ENCODE measurements at places on chromosomes 4 and X. TPM values are rescaled to one million over a fixed set of nuclear protein-coding genes. Genes with fewer than 3 reads are reported as not detected.

The FAM47A gene
- not detected for total RNA-seq

GRCh38 chr4:33890841-33891240 lies 2353.5 kb downstream of the ARAP2 start:
- no peaks in the 10 kb centered on the region for H3K36me3 ChIP-seq
- H3K4me3 ChIP-seq: no peak overlapping the region
- H3K27me3 ChIP-seq: no peaks in the 10 kb centered on the region
- no peak for DNase-seq
- no peaks in the 10 kb centered on the region for H3K4me1 ChIP-seq
- no peak overlapping the region for H3K27ac ChIP-seq

DNA sequence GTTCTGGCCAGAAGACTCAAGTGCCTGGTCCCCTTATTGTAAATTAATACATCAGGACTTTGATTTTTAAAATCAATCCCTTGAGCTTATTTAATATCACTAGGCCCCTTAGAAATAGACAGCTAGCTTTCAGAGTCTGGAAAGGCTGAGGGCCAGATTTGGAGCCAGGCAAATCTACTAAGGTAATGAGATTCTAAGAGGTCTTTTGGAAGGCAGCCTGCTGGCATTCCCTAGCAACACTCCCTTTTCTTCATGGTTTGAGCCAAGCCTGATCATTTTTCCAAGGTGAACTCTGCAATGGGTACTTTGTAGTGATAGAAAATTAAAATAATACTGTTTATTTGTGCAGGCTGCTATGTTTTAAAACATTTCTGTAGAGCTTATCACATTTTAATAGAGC lies 378.5 kb downstream of the FAT4 start:
- H3K36me3 ChIP-seq: no peaks in the 10 kb centered on the region
- H3K27me3 ChIP-seq: no peaks in the 10 kb centered on the region
- no peaks in the 10 kb centered on the region for H3K4me1 ChIP-seq
- no peak overlapping the region for H3K27ac ChIP-seq

DNA sequence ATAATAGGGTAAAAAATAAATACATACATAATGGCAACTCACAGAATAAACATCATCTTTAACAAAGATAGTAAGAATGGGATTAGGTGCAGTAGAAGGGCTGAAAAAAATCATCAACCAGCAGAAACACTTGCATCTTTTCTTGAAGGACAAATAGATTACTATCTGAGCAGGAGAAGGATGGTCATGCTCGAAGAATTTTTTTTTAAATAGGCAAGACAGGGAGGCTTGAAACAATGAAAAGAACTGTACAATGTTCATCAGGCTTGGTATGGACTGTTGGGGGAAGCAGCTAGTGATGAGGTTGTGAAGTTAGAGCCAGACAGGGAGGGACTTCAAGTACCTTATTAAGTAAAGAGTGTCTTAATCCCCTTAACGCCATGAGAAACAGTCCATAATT lies 167.4 kb upstream of the LDB2 start:
- no peak for DNase-seq
- H3K27me3 ChIP-seq: peaks cover 2% of the 10 kb centered on the region
- no peaks in the 10 kb centered on the region for H3K4me1 ChIP-seq
- H3K36me3 ChIP-seq: no peaks in the 10 kb centered on the region
- no peak overlapping the region for H3K4me3 ChIP-seq
- H3K27ac ChIP-seq: no peak overlapping the region

DNA sequence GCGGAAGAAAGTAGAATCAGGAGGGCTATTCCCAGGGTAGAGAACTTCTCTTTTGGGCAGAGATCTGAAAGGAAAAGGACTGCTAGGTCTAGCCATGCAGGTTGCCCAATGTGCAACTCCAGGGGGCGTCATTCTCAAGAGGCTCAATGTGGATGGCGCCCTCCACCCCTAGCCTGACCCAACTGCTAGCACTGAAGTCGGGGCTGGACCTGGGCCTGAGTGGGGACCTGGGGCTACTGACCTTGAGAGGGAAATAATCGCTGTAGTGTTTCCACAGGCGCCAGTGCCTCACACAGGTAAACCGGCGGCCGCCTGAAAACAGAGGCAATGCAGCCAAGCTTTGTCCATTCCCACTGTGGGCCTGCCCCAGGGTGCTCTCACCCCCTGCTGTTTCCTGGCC lies 6.1 kb downstream of the AWAT2 start:
- H3K4me1 ChIP-seq: no peaks in the 10 kb centered on the region
- no peaks in the 10 kb centered on the region for H3K36me3 ChIP-seq
- no peak for DNase-seq
- H3K27me3 ChIP-seq: peaks cover 5% of the 10 kb centered on the region

DNA sequence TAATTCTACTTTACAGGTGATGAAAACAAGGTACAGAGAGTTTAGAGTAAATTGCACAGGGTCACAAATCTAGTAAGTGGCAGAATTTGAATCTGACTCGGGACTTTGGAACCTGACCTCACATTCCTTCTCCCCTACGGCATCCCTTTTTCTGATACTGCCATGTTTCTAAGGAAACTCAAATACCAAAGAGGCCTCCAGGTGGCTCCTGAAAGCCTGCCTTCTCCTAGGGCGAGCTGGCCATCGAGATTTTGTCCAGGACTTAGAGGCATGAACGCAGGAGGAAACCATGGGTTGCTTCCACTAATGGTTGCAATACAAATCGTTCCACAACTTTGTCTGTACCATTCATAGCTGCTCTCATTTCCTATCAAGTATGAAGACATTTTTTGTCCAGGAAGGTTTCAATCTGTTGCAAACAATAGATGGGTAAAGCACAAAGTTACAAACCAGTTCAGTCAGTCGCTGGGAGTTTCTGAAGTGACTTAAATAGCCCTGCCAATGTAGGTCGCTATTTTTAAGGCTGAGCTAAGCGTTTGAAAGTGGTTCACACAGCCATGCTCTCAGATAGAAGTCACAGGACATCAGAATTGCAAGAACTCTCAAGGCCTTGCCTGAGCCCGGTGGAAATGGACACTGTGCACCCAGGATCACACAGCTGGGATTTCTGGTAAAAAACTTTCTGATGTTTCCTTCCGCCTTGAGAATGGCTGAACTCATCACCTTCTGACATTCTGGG lies 296.6 kb upstream of the PRPS2 start:
- no peak overlapping the region for H3K4me3 ChIP-seq
- no peaks in the 10 kb centered on the region for H3K36me3 ChIP-seq
- no peaks in the 10 kb centered on the region for H3K4me1 ChIP-seq
- DNase-seq: no peak
- H3K27ac ChIP-seq: no peak overlapping the region

GRCh38 chrX:54415534-54416350 lies 24.5 kb upstream of the TSR2 start:
- peaks cover 15% of the 10 kb centered on the region for H3K27me3 ChIP-seq
- peak; percentile 11 for DNase-seq
- no peak overlapping the region for H3K27ac ChIP-seq
- H3K36me3 ChIP-seq: no peaks in the 10 kb centered on the region

DNA sequence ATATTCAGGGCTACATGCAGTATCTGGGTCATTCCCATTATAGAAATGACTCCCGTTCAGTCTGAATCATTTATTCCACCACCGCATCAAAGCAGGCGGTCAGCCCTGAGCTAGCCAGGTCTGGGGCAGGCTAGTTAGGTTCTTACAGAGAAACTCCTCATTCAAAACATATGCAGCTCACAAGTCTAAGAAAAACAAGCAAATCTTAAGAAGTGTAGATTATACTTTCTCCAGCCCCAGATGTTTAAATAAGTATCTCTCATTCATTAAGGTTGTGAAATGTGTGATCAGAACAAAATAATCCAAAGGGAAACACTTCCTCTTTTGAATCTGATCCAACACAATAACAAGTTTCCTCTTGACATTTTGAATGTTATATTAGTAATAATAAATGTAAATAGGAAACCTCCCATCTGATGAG lies 441.9 kb downstream of the INPP4B start:
- no peaks in the 10 kb centered on the region for H3K27me3 ChIP-seq
- DNase-seq: peak; percentile 79
- peak overlapping the region; percentile 88 for H3K4me3 ChIP-seq
- peaks cover 66% of the 10 kb centered on the region for H3K4me1 ChIP-seq

The ZDHHC15 gene
- 0.27 TPM for total RNA-seq

- H3K27ac ChIP-seq: no peak overlapping the region
- H3K4me3 ChIP-seq: no peak overlapping the region
- H3K36me3 ChIP-seq: no peaks in the 10 kb centered on the region
- H3K27me3 ChIP-seq: peaks cover 3% of the 10 kb centered on the region
Observed at GRCh38 chr4:78764498-78764961, 11.6 kb upstream of the BMP2K start.

GRCh38 chrX:10190367-10190766 lies 33.6 kb downstream of the CLCN4 start:
- no peaks in the 10 kb centered on the region for H3K27me3 ChIP-seq
- peak; percentile 20 for DNase-seq
- no peak overlapping the region for H3K27ac ChIP-seq

GRCh38 chrX:144722307-144722706 lies 525.0 kb upstream of the SPANXN1 start:
- H3K36me3 ChIP-seq: no peaks in the 10 kb centered on the region
- H3K4me3 ChIP-seq: no peak overlapping the region
- DNase-seq: no peak
- no peaks in the 10 kb centered on the region for H3K4me1 ChIP-seq

The RNF150 gene
- total RNA-seq: 0.09 TPM

DNA sequence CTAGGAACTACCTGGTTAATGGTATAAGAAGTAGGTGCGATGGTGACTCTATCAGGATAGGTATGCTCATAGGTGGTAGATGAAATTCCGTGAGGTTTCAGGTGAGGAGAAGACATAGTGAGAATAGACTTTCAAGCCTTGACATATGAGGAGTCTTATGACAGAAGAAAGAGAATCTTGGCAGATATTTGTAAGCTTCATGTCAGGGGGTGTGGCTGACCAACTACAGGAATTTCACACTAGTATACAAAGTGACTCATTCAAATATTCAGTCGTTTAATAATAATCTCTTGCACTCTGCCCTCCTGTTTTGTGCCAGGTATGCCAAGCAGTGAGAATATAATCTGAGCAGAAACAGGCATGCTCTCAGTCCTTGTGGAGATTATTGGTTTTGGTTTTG lies 22.8 kb downstream of the PACRGL start:
- DNase-seq: no peak
- H3K4me1 ChIP-seq: no peaks in the 10 kb centered on the region
- H3K27me3 ChIP-seq: no peaks in the 10 kb centered on the region
- no peak overlapping the region for H3K27ac ChIP-seq

GRCh38 chr4:40515037-40515397 lies 114.6 kb downstream of the RBM47 start:
- H3K4me1 ChIP-seq: peaks cover 22% of the 10 kb centered on the region
- no peak for DNase-seq
- peak overlapping the region; percentile 12 for H3K27ac ChIP-seq
- H3K4me3 ChIP-seq: no peak overlapping the region
- H3K27me3 ChIP-seq: no peaks in the 10 kb centered on the region

The PAGE2B gene
- not detected for total RNA-seq

DNA sequence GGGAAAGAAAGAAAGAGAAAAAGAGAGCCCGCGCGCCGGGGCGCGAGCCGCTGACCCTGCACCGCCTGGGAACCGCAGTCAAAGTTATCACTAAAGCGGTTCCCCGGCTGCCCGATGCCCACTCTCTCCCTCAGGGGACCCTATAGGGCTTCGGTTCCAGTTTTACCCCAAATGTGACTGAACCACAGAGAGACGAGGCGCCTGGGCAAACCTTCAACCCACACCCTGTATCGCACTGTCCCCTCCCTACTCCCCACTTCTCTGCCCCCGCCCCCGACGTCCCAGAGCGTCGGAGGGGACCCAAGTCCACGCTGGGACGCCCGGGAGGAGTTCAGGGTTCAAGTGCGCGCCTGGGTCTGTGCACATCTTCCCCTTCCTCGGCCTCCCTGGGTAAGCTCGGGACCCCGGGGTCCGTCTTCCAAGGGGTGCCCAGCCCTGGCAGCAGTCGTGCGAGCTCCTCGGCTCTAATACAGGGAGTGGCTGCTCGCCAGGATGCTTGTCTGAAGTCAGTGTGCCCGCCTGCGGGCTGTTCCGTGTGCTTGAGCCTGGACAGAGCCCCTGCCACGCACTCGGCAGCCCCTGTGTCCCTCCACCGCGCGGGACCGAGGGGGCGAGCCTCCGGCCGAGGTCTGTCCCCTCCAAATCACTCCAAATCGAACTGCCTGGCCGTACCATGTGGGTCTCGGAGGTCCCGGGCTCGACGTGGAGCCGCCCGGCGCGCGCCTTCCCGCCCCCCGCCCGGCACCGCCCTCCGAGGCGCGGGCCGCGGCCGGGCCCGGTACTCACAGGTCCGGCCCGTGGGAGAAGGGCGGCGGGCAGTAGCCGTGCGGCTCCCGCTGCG lies 960 bp downstream of the TRPC3 start:
- no peak overlapping the region for H3K27ac ChIP-seq
- no peaks in the 10 kb centered on the region for H3K36me3 ChIP-seq

- no peak overlapping the region for H3K27ac ChIP-seq
- H3K4me3 ChIP-seq: no peak overlapping the region
Observed at GRCh38 chr4:25523405-25523804, 132.2 kb upstream of the SLC34A2 start.

- no peak for DNase-seq
- H3K36me3 ChIP-seq: no peaks in the 10 kb centered on the region
- H3K27me3 ChIP-seq: no peaks in the 10 kb centered on the region
- no peak overlapping the region for H3K4me3 ChIP-seq
- H3K27ac ChIP-seq: no peak overlapping the region
Observed at GRCh38 chr4:36709991-36710390, 428.6 kb downstream of the DTHD1 start.

The GUCY1B1 gene
- total RNA-seq: 0.27 TPM

The TCP11X2 gene
- total RNA-seq: not detected

DNA sequence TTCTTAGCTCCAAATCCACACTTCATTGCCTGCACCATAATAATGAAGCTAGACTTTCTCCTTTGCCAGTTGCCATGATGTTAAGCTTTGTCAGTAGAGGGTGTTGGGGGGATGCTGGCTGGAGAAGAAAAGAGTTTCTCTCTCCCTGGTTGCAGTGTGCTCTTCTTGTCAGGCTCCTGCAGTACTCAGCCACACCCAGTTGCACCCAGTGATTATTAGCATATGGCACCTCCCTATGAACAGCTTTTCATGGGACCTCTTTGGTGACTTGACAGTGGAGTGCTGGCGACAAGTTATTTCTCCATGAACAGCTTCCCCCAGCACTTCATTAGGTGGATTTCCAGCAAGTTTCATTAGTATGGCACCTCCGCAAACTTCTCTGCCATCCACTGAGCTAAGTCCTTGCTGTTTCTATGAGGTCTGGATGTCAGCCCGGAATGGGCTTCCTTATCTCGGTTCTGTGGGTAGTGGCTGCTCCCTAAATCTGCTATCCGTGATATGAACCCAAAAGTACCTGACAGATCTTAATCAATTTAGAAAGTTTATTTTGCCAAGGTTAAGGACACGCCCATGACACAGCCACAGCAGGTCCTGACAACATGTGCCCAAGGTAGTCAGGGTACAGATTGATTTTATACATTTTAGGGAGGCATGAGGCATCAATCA lies 18.8 kb upstream of the OTUD4 start:
- DNase-seq: no peak
- H3K4me3 ChIP-seq: no peak overlapping the region
- no peaks in the 10 kb centered on the region for H3K36me3 ChIP-seq
- H3K4me1 ChIP-seq: no peaks in the 10 kb centered on the region
- H3K27me3 ChIP-seq: peaks cover 3% of the 10 kb centered on the region
- no peak overlapping the region for H3K27ac ChIP-seq

The HS6ST2 gene
- 0.47 TPM for total RNA-seq

The F9 gene
- not detected for total RNA-seq

Measured in activated CD8-positive, alpha-beta T cell treated with anti-CD3 and anti-CD28 coated beads for 36 hours (primary cell).